ENCODE measurements at places on chromosomes 16 and 17.

GRCh38 chr16:84739349-84740124 is 39.7 kb downstream of the USP10 start:
- peak; percentile 97 for DNase-seq

DNA sequence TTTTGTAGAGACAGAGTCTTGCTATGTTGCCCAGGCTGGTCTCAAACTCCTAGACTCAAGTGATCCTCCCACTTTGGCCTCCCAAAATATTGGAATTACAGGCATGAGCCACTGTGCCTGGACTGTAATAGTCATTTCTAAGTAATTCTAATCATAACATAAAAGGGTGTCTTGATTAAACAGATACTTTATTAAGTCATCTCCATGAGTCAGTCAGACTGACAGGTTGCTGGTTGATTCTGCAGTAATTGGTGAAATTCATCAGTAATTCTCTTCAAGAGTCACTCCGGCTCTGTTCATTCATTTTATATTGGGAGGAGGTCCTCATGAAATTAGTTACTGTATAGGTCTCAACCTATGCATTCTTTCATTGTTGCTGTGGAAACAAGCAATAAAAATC is 85.6 kb downstream of the SPECC1 start:
- DNase-seq, result no peak

GRCh38 chr17:45410144-45411091 is 22.3 kb downstream of the ARHGAP27 start:
- no peak for DNase-seq

- DNase-seq, result peak; percentile 47
These were observed 5.4 kb downstream of the SREBF1 start for GRCh38 chr17:17831208-17832031.

- DNase-seq, result no peak
These were observed 22.5 kb upstream of the NKD1 start for GRCh38 chr16:50525716-50526115.

DNA sequence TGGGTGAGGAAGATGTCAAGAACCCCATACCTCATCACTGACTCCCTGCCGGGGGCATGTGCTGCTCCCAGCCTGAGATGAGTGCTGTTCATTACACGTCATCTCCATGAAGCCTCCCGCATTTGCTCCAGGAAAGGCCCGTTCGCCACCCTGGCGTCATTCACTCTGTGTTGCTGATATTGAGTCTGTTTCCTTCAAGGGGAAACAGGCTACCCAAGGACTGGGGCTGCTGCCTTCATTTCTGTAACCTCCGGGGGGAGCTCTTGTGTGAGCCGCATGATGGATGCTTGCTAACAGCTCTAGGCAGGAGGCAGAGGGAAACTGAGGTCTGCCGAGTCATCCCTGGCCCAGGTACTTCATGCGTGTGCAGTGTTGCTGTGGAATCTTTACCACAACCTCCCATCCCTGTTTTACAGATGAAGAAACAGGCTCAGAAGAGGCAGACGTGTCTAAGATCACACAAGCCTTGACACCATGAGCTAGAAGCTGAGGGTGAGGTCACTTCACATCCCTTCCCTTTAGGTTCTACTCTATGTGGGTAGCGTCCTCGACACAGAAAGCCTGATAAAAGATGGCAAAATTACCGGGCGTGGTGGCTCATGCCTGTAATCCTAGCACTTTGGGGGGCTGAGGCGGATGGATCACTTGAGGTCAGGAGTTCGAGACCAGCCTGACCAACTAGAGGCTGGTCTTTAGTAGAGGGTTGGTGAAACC is 3.5 kb upstream of the ARMC5 start:
- no peak for DNase-seq

DNA sequence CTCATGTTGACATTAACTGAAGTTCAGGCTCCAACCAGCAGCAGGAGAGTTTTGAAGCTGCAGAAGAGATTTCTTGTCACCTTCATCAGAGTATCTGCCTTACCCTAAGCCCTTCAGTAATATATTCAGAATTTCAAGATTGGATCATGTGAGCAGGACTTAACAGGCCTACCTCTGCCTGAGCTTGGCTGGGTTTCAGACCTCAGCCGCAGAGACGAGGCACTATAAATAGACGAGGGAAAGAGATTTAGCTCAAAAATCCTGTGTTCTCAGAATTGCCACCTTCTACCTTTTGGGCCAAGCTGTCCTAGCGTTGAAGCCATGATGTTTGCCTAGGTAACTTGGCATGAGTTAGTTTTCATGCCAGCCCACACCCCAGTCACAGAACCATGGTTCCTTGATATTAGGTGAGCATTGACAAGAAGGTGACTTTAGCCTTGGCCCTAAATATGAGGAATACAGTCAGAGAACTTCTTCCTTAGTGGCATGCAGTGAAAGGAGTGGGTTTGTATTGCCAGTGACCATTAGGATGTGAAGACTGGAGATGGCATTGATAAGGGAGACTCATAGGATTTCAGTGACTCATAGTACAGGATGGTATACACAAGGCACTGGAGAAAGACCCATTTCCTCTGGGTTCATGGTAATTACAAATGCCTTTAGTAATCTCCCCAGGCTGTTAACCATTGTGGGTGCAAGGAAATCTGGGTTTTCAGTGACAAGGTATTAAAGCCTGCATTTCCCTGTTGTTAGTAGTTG is 224.3 kb downstream of the MSI2 start:
- peak; percentile 86 for DNase-seq

DNA sequence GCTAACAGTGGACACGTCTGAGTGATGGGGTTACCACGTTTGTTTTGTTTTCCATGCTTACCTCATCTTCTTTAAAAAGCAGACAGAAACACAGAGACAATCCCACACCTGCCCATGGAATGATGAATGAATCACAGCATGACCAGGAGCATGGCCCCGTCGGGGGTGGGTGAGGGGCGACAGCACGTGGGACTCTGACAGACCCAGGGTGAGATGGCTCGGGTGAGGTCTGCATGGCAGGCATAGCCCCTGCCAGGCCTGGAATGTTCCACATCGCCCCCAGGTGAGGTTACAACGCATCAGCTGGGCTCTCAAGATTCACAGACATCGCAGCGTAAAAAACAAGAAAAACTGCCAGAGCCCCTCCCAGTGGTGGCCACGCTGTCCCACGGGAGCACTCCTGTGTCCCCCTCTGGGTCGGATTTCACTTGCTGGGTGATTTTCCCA is 18.1 kb downstream of the SLC7A5 start:
- no peak for DNase-seq

GRCh38 chr16:21626659-21627277 is 25.6 kb downstream of the IGSF6 start:
- DNase-seq, result peak; percentile 98

- DNase-seq, result peak; percentile 38
These were observed 5.6 kb downstream of the AKAP1 start for GRCh38 chr17:57090560-57091185.

DNA sequence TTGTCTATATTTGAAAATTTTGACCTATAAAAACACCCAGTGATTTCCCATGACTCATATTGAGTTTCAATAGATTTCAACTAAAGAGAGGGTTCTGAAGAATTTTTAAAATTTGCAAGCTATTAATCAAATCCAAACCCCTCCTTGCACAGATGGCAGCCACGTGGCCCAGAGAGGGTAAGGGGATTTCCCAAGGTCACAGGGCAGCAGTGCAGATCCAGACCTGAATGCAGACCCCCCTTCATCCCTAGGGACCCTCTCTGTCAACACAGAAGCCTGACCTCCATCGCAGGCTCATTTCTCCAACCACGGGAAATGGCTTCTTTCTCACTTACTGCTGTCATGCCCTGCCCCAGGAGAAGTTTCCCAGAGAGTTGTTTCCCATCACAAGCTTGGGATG is 24.7 kb upstream of the CES5A start:
- no peak for DNase-seq

- no peak for DNase-seq
These were observed 7.4 kb downstream of the GSDMA start for GRCh38 chr17:39970157-39970692.

DNA sequence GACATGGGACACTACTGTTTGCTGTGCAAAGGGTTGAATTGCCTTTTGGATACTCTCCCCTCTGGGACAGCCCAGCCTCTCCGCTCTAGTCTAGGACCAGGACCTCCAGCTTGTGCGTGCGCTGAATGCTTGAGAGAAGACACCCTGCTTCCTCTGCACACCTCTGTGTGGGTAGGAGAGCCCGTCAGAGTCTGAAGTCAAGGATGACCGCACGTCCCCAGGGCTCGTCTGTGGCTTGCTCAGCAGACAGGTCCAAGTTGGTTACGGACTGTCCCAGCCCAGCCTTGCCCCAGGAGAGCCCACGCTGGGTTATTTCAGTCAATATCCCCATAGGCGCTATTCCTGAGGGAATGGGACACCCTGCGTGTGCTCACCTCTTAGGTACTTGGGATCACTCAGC is 3.7 kb downstream of the C16orf89 start:
- DNase-seq, result no peak

GRCh38 chr17:43430936-43431713 is 32.3 kb downstream of the ARL4D start:
- no peak for DNase-seq

All from GM23248 (cell line).